Vagina (tissue), 2 donors: ENCODE measurements at places on chromosomes 6 and 20.

GRCh38 chr20:13581451-13581850, 57.3 kb downstream of the TASP1 start:
- no peak for DNase-seq

GRCh38 chr20:17445543-17445942, 85.6 kb downstream of the BFSP1 start:
- no peak for DNase-seq

GRCh38 chr6:70844301-70844700, 112.6 kb downstream of the B3GAT2 start:
- no peak for DNase-seq

DNA sequence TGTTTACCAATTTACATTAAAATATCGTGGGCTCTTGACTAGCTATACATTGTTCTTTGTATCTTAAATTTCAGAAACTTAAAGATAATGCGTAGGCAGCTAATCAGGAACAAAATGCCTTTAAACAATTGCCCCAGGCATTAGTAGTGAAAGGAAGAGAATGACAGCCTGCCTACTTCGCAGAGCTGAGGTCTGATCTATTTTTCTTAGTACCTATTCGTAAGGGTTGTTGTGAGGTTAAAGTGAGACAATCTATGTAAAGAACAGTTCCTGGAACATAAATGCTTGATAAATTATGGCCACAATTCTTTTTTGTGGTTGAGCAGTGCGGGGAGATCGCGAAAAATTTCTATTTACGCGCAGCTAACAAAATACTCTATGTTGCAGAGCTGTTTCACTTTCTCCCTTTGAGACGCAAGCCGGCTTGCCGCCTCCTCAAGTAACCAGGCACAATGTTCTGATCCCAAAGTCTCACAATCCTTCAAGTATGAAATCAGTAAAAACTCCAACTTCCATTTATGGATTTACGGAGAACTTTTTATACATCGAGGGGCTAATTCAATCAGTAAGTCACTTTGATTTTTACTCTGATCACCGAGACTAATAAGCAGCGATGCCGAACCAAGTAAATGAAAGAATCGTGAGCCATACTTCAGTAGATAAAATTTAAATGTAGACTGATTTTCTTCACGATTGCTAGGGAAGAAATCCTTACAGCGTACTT, 878 bp upstream of the PNRC1 start:
- no peak for DNase-seq

DNA sequence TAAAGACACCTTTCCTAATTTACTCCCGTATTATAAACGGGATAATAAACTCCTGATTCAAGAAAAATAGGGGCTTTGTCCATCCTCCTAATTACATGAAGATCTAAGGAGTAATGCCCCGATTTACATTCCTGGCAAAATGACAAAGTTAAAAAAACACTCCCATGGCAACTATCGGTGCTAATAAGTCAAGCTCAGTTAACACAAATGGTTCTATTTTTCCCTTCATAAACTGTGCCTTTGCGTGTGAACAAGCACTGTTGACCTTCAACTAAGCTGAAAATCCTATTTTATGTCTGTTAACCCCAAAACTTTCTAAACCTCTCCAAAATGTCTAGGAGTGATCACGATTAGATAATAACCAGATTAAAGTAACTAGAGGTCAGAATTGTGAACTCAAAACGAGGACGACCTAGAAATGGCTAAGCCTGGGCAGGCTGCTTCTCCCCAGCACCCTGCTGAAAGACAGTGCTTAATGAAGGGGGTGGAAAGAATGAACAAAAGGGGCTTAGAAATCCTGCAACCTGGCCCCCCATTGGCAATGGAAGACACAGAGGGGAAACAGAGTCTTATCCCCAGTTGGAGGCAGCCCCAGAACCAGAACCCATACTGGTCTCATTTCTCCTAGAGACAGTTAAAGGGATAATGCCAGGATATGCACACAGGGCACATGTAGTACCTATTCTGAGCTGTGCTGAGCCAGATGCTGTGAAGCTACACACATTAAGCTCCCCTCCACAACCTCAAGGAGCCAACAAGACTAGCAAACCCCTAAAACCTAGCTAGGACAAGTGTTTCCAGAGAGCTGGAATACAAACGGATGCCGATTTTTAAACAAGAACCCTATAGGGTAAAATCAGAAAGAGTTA, 23.0 kb downstream of the SLC23A2 start:
- no peak for DNase-seq

DNA sequence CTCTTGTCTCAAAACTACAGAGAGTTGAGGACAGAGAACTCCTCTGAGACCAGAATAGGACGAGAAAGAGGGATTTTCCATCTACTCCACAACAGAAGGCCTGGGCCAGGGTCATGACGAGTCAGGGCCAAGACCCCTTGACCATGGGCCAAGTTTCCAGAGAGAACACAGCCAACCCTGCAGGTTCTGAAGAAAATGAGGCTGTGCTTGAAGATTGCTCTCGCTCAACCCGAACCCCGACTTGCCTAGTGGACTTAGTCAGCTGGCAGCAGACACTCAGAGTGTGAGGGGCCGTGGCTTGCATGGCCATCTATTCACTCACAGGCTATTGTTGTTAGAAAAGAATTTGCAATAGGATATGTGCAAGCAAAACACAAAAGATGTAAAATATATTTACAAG, 54.5 kb downstream of the TMEM242 start:
- DNase-seq = no peak

DNA sequence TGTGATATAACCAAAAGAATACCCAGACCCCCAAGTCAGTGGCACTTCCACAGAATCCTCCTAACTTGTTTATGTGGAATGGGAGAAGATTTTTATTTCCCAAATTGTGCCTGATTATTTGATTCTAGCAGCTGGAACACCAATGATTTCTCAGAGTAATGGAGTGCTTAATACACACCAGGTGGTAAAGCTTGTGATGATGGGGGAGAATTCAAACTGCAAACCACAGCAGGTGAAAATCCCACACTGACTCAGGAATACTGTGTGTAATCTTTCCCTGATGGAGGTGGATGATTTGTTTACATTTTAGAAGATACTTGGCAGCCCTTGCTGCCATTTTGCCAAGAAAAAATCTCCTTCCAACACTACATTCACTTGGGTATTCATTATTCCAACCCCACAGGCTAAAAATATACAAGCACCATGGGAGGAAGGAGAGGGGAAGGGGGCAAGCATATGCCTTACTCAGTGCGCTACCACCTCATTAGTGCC, 212.7 kb upstream of the PLN start:
- DNase-seq = no peak

- DNase-seq = no peak
These were observed 101.4 kb upstream of the AGPAT4 start for GRCh38 chr6:161374971-161375873.

DNA sequence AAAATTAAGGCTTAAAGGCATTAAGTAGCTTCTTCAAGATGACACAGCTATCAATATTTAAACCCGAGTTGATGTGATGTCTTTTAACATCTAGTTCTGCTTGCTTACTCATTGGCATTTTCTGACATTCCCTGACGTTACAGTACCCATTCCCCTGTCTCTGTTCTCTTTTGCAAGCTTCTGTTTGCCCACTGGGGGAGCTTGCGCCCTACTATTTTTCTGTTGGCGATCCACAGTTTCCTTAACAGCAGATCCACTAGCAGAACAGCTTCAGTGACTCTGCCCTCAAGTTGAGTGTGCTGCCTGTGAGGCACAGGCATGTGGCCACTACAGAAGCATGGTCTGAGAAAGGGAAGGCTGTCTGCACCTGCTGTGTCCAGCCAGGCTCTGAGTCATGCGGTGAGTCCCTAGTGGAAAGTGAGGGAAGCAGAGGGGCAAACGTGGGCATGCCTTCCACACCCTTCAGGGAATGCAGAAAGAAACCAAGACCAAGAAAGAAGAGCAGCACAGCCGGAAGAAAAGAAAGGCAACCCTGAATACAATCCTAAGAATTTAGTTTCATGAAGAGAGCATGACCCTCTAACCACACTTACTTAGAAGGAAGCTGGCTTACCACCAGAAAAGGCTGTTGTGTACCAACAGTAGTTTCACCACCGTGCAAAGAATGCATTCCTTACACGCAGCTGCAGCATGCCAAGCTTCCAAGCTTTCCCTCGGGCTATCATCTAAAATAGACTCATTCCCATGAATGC, 97.7 kb upstream of the VGLL2 start:
- no peak for DNase-seq

DNA sequence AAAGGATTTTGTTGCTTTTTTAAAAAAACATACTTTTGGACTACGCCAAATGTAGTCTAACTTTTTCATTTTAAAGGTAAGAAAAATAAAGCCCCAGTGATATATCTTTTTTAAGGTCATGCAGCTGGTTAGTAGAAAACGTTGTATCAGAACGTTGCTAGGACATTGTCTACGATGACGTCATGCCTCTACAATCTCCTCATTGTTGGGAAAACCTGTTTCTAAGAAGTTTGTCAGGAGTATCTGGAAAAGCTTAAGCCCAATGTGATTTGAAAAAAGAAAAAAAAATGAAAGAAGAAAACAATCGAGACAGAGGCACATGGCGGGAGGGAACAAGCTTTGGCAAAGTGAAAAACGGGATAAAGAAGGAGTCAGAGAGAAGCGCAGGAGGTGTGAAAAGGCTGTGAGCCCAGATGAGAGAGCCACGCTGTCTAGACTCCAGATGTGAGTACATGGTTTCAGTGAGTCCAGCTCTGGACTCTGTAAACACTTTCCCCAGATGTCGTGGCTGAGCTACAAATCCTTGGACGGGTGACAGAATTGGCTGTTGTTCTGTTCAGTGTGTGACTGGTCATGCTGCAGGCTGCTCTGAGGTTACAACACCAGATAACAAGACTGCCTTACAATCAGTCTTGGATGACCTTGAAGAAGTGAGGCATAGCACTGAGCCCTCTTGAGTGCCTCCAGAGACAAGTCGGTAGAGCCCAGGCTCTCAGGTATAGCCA, 656.7 kb upstream of the ID4 start:
- DNase-seq = peak; percentile 93

DNA sequence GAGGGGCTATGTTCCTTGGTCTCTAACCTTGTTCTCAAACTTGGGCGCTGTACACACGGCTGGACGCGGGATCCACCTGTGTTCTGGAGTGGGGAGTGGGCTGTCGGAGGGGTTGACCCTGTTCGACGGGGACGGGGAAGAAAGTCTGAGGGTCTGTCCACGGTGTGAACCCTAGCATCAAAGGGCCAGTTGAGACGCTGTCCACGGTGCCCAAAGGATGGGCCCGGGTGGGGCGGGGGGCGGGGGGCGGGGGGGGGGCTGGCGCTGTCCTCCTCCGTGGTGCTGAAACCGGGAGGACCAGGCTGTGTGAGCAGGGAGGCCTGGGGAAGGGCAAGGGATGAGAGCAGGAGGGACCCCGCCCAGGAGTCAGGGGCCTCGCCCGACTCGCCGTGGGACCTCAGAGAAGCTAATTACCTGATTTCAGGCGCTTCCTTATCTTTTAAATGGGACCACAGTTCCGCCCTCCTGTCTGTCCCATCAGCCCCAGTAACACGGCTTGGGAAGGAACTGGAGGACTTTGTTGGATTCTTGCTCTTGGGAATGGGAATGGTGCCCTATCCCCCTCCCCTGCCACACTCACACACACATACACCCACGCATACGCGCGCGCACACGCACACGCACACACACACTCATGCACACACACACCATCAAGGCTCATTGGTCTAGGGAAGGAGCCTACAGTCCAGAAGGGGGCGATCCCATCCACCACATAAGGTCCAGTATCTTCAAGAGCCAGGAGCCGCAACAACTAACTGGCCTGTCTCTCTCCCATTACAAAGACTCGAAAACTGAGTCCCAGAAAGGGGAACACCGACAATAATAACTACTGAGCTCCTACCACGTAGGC, 1.0 kb upstream of the VSTM2L start:
- no peak for DNase-seq
